ENCODE measurements at places on chromosomes 3 and 15. TPM values are rescaled to one million over a fixed set of nuclear protein-coding genes. Genes with fewer than 3 reads are reported as not detected.

Gene WWTR1
- total RNA-seq, result 56.7 TPM

- no peak for DNase-seq
Observed at GRCh38 chr15:20353966-20354883, 187.4 kb downstream of the GOLGA6L6 start.

Gene TP63
- total RNA-seq, result 1.3 TPM

- DNase-seq, result no peak
Observed at GRCh38 chr3:170054204-170054603, 16.4 kb downstream of the GPR160 start.

Gene CCK
- 0.89 TPM for total RNA-seq

DNA sequence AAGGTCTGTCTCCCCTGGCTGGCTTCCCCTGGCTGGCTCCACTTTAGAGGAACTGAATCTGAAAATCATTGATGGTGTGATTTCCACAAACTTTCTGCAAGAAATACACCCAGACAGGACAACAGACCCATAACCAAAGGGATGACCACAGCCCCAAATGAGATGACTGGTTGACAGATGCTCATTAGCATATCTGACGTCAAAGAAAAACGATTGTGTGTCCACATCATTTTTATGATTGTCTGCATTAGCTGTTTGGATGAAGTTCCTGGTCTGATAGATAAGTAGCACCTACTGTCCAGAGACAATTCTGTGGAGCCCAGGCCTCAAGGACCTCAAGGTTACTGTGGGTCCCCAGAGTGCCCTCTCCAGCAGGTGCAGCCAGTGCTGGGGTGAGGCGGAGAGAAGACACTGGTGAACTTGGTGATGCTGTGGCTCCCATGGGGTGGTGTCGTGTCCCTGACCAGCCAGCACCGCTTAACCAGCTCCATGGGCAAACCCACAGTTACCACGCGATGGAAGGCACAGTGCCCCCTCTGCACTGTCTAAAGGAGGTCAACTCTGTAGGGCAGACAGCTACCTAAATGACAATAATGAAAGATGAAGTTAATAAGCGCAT lies 127.4 kb downstream of the NSMCE3 start:
- DNase-seq, result no peak

Gene SPINK8
- not detected for total RNA-seq

- peak; percentile 58 for DNase-seq
Observed at GRCh38 chr3:160006282-160007163, 17.9 kb downstream of the IL12A start.

DNA sequence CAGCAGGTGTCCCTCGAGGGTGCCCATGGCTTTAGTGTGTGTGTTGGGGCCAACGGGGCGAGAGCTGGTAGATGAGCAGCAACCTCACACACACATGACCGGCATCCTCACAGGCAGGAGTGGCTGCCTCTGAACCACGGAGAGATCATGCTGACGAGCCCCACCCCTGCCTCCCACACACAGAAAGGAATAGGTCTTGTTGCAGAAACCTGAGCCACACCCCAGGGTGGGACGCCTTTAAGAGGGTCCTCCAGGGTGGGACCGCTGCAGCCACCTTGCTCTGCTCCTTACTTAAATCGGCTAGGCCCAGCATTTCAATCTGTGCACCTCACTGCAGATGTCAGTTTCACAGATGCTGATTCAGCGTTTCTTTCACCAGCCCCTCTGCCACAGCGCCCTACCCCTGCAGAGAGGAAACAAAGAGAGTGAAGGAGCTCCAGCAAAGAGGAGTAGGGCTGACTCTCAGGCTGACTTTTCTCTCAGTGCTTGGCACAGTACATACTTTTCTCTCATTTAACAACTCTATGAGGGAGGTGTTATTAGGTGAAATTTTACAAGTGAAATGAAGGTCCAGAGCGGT lies 61.2 kb upstream of the EPHB3 start:
- DNase-seq, result no peak

DNA sequence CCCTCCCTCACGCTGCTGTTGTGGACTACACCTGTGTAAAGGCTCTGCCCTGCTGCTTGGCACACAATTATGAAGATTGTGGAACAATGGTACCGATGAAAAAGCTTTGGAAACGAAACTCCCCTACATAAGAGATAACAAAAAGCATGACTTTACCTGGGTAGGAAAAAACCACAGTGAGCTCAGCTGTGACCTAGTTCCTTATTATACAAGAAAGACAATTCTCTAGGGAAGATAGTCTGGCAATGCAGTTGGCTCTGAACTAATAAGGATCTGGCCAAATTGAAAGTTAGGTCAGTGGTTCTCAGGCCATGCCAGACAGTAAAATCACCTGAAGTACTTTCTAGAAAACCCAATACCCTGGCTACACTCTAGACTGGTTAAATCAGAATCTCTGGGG lies 16.1 kb downstream of the CLEC3B start:
- DNase-seq, result no peak

Gene PLA2G4D
- not detected for total RNA-seq

Gene KBTBD13
- total RNA-seq, result not detected

- DNase-seq, result no peak
Observed at GRCh38 chr3:140308535-140308934, 369.3 kb upstream of the TRIM42 start.

Gene SOX2
- total RNA-seq, result 0.27 TPM

DNA sequence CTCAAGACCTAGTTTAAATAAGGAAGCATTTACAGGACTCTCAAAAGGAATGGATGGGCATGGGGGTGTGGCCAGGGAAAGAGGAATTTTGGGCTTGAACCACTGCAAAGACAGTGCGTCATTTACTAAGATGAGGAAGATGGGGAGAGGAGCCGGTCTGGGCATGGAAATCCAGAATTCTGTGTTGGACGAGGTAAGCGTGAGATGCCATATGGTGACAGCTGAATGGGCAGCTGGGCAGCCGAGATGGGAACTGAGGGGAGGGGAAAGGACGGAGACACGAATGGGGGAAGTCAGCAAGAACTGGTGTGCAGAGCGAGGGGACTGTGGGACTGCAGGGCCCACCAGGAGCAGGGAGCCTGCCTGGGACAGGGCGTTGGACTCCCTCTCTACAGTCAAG lies 24.2 kb downstream of the TMEM44 start:
- DNase-seq, result no peak

DNA sequence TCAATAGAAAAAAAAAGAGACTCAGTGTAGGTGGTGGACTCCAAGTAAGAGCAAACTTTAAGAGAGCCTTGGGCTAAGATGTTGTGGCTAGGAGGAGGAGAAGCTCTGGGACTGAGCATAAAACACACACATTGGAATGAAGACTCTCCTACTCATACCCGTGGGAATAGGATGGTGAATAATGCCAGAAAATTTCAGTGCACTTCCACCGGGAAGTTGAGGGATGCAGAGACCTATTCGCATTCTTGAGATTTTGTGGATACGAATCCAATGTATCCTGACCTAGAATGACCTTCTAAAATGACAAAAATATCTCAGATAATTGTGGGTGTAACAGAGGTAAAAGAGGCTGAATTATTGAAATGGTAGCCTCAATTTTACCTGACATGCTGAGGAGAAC lies 388.7 kb upstream of the SGO1 start:
- DNase-seq, result no peak

- DNase-seq, result no peak
Observed at GRCh38 chr3:53551324-53551723, 56.9 kb downstream of the CACNA1D start.

GRCh38 chr3:54177816-54178215 lies 55.5 kb downstream of the CACNA2D3 start:
- no peak for DNase-seq

DNA sequence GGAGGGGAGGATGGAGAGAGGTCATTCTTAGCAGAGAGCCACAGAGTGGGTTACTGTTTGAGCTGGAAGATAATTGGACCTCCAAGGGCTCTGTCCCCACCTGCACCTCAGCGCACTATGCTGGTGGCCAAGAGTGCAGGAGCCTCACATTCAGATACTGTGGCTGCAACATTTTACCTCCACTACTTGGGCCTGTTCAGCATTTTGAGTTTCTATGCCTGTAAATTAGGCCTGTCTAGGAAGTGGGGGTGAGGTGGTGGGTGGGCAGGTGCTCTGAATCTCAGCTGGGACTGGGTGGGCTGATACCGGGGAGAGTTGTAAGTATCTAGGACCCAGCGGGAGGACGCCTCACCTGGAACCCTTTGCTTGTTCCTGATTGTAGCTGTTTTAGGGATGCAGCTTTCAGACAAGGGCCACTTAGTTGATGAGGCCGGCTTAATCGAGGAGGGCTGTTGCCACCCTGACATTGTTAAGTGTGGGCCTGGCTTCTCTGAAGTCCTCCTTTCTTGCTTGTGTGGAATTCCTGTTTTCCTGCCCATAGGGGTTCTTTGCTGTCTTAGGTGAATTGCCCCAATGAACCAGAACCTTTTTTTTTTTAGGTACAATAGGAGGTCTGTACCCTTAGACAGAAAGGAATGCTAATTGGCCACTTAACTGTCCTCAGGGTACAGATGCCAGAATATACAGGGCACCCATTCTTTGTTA lies 83.8 kb downstream of the SMAD3 start:
- DNase-seq, result peak; percentile 67

DNA sequence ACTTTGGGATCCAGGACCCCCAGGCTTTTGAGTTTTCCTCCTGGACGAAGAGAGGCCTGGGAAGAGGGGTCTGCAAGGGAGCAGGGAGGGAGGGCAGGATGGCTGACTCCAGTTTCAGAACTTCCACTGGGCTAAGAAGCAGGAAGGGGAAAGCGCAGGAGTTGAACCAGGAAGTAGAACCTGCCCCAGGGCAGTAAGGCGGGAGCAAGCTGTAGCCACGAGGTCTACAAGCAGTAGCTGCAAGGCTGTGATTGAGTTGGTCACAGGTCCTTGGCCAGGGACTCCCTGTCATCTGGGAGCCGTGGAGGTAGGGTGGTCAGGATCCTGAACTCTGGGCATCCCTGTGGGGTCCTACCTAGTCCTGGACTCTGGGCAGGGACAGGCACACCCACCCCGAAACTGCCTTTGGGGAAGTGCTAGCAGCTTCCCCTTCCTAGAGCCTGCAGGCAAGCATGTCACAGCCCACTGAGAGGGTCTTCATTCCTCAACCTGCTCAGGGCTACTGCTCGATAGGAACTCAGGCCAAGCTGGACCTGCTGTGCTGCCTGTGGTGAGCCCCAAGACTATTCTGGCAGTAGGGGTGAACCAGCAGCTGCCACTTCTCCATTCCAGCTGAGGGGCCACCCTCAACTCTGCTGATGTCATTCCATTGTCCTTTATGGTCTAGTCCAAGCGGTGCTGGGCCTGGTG lies 5.8 kb upstream of the GNAI2 start:
- no peak for DNase-seq

- DNase-seq, result no peak
Observed at GRCh38 chr3:169861871-169862270, 7.9 kb downstream of the LRRC31 start.

- no peak for DNase-seq
Observed at GRCh38 chr15:27062951-27063350, 92.0 kb downstream of the GABRG3 start.

DNA sequence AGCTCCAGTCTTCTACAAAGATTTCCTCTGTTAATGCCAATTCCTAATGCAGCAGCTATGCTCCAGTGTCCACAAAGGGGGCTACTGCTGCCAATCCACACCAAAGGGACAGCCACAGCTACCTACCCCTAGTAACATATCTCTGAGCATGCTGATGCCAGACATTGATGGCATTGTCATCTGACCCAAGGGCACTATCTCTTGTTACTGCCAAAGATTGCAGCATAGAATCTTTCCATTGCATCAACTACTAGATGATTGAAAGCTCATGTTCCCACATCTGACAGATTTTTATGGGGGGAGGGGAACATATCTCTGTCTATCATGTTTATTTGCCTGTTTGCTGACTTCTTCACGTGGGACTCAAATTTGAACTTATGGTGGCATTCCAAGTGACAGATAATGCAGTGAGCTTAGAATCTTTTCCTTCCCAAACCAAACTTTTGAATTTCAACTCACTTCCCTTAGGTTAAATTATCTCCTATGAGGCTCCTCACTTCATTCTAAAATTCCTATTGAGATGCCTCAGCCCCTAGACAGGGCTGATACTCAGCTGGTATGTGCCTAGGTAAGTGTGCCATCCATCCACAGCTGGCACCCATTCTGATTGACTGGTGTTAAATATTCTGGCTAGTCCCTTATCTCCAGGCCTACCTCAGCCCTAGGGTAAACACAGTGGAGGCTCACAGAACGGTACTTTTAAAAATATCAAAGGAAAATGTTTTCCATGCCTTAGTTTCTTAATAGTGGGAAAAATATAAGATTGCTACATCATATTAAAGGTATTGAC lies 100.3 kb downstream of the STRIT1 start:
- DNase-seq, result no peak

- DNase-seq, result no peak
Observed at GRCh38 chr3:62210011-62210410, 163.3 kb downstream of the FEZF2 start.

Gene TMCO5A
- total RNA-seq, result not detected

Gene PLOD2
- total RNA-seq, result 146 TPM

Gene IMPG2
- 0.58 TPM for total RNA-seq

Gene TMEM40
- total RNA-seq, result not detected

- peak; percentile 41 for DNase-seq
Observed at GRCh38 chr3:126212620-126213378, 32.4 kb upstream of the ALDH1L1 start.

DNA sequence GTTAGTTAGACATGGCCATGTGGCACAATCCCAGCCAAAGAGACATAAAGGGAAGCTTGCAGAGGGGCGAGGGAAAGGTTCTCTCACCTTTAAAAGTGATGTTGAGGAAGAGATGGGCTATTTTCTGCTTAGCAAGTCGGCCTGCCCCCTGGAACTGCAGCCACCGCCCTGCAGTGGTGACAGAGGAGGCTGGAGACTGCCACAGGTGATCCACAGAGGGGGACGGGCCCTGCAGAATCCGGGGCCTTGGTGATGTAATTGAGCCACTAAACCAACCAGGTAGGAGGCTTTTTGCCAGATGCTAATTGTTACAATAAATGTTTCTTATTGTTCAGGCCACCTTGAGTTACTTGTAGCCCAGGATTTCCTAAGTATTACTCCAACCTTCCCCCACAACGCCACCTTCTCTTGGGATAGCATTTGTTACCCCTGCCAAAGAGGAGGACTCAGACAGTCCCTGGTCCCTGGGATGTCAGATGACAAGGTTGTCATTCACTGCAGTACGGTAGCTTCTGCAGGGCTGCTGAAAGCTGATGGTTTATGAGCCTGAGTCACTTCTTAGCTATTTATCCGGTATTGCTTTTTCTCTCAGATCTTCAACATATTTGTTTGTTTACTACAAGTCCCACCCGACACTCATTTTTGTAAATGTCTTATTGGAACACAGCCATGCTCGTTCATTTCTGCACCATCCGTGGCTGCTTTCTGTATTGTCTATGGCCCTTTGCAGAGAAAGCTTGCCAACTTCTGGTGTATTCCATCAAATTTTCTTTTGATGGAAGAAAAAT lies 63.3 kb upstream of the SEC61A1 start:
- no peak for DNase-seq

Gene ITIH1
- total RNA-seq, result not detected

DNA sequence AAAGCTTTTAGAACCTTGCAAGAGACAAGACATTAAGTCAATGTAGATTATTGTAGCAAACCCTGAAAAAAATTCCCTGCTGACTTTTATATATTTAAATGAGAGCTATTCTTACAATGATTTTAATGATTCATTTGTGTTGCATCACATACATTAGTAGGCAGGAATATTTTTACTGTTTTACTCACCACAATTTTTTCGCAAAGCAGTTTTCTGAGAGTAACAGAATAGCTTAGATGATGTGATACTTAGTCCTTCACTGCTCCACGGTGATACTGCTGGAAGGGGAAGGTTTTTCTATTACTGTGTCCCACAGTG lies 43.9 kb upstream of the CLRN1 start:
- no peak for DNase-seq

Gene SV2B
- 3.9 TPM for total RNA-seq

- DNase-seq, result no peak
Observed at GRCh38 chr3:114928989-114929640, 218.0 kb downstream of the ZBTB20 start.

- no peak for DNase-seq
Observed at GRCh38 chr3:58216496-58217195, 5.9 kb upstream of the DNASE1L3 start.

Measured in thyroid gland (tissue), 4 donors.